Hematopoietic multipotent progenitor cell treated with erythropoietin and hydrocortisone succinate and interleukin-3 and kit ligand, for 17 days (in vitro differentiated cells): ENCODE measurements at places on chromosomes 2 and 18.

- no peak for DNase-seq
Measured at GRCh38 chr2:86466306-86466705, 25.1 kb downstream of the KDM3A start.

GRCh38 chr2:157168501-157168900, 89.0 kb upstream of the GALNT5 start:
- DNase-seq, result no peak

GRCh38 chr2:65240657-65241056, 13.0 kb downstream of the ACTR2 start:
- DNase-seq, result no peak

- DNase-seq, result no peak
Measured at GRCh38 chr2:164694275-164694695, 73.0 kb upstream of the GRB14 start.

- no peak for DNase-seq
Measured at GRCh38 chr2:180524499-180524898, 455.9 kb upstream of the UBE2E3 start.

GRCh38 chr18:79468119-79468789, 72.5 kb downstream of the NFATC1 start:
- no peak for DNase-seq

GRCh38 chr18:9323750-9324445, 10.7 kb upstream of the TWSG1 start:
- DNase-seq, result no peak

GRCh38 chr2:222594679-222595078, 61.2 kb downstream of the FARSB start:
- no peak for DNase-seq

GRCh38 chr2:45647986-45648520, 3.4 kb upstream of the PRKCE start:
- DNase-seq, result no peak

- DNase-seq, result no peak
Measured at GRCh38 chr2:156147594-156148330, 184.8 kb downstream of the NR4A2 start.

DNA sequence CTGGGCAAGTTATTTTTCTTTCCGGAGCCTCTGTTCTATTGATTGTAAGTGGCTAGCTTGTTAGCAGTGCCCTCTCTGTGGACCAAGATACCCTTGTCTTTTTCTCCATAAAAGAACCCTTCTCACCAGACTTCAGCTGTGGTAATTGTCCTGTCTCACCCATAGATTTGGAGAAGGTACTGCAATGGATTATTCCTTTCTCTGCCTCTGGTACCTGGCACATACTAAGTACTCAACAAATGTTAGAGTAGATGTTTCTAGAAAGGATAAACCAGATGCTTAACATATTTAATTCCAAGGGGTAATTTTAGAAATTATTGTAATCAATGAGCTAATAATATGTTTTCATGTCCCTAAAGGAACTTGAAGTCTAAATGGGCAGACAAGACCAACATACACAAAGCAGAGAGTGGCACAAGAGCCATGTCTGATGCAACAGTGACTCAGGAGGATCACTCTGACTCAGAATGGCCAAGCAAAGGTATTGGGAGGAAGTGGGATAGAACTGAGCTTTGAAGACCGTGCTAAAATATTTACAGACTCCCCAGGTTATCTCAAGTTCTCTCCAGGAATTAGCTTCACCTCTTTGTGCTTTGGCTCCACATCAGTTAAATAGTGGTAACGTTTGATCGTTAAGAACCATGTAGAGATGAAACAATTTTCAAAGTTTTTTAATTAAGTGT, 129.7 kb upstream of the OSR1 start:
- DNase-seq, result no peak

DNA sequence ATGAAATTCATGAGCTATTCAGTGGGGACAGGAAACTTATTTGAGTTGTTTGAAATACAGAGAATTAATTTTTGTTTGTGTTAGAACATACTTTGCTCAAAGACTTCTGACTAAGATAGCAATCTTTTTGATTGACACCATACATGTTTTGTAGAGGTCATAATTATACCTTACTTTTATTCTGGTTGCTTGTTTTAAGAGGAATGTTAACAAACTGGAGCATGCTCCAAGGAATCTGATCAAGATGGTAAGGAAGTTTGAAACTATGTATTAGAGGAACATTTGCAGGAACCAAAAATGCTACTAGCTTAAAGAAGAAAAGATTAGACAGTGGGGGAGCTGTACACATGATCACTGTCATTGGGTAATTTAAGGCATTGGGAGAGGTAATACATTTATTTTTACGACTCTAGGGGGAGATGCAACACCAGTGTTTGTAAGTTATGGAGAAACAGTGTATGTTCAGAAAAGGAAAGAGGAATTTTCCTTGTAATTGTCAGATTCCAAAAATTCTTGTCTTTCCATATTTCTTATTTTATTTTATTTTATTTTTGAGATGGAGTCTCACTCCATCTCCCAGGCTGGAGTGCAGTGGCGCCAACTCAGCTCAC, 8.0 kb downstream of the AGFG1 start:
- DNase-seq, result peak; percentile 41

DNA sequence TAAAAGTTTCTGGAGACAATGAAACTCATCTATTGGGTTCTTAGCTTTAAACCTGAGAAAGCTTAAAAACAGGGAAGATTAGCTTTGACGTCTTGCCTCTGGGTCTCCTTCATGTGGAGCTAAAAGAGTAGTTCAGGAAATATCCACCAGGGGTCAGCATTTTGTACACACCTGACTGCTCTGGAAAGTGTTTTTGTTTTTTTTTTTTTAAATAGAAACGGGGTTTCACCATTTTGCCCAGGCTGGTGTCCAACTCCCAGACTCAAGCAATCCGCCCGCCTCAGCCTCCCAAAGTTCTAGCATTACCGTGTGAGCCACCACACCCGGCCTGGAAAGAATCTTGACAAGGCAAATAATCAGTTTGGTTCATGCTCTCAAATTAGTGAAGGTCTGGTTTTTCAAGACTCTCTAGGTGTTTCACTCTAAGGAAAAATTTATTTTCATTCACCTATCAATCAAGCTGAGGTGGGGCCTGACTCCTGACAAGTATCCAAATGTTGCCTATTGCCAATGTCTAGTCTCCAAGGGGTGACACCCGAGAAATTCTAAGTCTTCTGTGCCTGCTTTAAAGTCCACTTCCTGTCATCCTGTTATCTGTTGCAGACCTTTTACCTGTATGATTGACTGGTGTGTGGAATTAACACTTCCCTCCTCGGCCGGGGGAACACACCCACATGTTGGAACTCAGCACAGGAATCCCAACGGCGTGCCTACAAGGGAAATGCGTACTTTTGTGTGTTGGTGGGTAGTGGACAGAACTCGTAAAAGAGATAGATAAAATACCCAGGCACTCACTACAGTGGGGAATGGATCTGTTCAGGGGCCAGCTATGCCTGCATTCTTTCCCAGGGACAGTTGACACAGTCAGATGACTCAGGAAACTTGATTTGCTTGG, 11.3 kb downstream of the IL1RN start:
- DNase-seq, result peak; percentile 85

- no peak for DNase-seq
Measured at GRCh38 chr2:191835539-191836350, 11.1 kb downstream of the CAVIN2 start.

DNA sequence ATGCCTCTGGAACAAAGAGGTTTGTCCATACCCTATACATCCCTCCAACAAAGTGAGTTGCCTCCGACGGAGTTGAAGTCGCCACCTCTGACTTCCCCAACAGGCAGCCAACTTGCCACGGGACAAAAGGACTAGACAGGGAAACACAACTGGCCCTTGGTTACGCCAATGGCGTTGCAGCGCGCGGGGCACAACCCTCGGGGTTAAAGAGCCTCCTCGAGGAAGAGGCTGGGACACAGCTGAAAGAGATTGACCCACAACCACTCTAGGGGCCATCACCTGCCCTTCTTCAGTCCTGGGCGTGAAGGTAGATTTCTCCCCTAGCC, 545 bp downstream of the GTF3C2 start:
- no peak for DNase-seq

DNA sequence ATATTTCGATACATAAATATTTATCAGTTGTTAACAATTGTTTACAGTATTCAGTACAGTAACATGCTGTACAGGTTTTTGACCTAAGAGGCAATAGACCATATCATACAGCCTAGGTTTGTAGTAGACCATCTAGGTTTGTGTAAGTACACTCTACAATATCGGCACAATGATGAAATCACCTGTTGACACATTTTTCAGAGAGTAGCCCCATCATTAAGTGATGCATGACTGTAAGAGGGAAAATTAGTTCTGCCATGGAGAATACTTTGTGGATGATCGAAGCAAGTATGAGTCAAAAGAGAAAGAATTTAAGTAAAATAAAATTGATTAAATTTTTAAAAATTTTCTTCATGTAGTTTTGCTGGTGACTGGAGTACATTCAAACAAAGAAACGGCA, 32.6 kb downstream of the VIT start:
- no peak for DNase-seq

GRCh38 chr2:172106108-172106961, 3.6 kb upstream of the DLX2 start:
- peak; percentile 41 for DNase-seq

DNA sequence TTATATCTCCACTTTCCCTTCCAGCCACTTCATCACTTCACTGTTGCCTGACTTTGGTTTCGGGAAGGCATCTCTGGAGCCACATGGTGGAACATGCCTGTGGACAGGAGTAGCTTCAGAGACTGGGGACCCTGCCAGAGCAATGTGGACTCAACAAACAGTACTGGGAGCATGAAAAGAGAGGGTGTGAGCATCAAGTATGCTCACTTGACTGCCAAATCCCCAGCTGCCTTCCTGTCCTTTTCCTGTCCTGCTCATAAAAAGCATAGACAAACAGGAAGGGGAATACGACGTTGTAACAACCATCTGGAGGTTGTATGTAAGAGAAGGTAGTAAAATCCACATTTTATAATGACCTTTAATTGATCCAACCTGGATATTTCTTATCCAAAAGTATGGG, 61.3 kb upstream of the CSRNP3 start:
- DNase-seq, result no peak

GRCh38 chr2:194214192-194214591, 1442.8 kb upstream of the SLC39A10 start:
- no peak for DNase-seq

GRCh38 chr2:164831887-164832286, 9.7 kb downstream of the COBLL1 start:
- DNase-seq, result no peak

- no peak for DNase-seq
Measured at GRCh38 chr2:109057686-109058085, 68.7 kb upstream of the EDAR start.

GRCh38 chr2:215835231-215835630, 178.1 kb downstream of the MREG start:
- DNase-seq, result no peak

- no peak for DNase-seq
Measured at GRCh38 chr18:30748541-30748940, 294.0 kb downstream of the DSC3 start.

GRCh38 chr2:241184901-241185300, 3.6 kb upstream of the ANO7 start:
- no peak for DNase-seq

DNA sequence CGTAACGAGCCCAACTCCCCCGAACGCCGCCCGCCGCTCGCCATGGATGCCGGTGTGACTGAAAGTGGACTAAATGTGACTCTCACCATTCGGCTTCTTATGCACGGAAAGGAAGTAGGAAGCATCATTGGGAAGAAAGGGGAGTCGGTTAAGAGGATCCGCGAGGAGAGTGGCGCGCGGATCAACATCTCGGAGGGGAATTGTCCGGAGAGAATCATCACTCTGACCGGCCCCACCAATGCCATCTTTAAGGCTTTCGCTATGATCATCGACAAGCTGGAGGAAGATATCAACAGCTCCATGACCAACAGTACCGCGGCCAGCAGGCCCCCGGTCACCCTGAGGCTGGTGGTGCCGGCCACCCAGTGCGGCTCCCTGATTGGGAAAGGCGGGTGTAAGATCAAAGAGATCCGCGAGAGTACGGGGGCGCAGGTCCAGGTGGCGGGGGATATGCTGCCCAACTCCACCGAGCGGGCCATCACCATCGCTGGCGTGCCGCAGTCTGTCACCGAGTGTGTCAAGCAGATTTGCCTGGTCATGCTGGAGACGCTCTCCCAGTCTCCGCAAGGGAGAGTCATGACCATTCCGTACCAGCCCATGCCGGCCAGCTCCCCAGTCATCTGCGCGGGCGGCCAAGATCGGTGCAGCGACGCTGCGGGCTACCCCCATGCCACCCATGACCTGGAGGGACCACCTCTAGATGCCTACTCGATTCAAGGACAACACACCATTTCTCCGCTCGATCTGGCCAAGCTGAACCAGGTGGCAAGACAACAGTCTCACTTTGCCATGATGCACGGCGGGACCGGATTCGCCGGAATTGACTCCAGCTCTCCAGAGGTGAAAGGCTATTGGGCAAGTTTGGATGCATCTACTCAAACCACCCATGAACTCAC, 673 bp downstream of the PCBP1 start:
- peak; percentile 87 for DNase-seq

- no peak for DNase-seq
Measured at GRCh38 chr2:231940795-231941194, 14.6 kb upstream of the NPPC start.

GRCh38 chr2:29260142-29260772, 145.0 kb downstream of the CLIP4 start:
- no peak for DNase-seq

DNA sequence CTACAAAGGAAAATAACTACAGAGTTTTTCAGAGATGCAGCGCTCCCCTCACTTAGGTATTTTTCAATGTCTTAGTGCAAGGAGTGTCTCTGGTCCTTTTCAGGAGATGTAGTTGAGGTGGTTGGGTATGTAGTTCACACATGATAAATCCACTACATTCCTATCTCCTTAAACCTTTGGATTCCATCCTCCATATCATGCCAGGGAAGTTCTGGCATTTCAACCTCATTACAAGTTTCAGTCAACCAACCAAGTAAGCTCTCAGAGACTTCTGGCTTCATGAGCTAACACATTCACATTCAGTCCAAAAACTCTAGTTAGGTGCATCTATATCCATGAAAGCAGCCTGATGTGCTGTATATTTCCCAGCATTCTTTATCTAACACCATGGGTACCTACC, 47.3 kb downstream of the MAP3K20 start:
- DNase-seq, result no peak

DNA sequence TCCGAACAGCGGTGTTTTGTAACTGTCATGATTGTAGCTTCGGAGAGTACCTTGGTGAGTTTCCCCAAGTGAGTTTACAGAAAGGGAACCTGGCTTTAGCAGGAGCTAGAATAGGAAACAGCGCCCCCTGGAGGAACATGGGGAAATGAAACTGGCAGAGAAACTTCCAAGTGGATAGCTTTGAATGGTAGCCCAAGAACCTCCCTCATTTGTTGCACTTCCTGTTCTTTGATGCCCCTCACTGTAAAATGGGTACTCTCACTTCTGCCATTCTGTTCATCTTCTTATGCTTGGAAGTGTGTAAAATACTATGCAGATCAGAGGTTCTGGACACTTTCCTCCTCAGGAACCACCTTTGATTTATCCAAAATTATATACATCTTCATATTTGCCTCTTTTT, 36.2 kb downstream of the CHST10 start:
- DNase-seq, result peak; percentile 86

DNA sequence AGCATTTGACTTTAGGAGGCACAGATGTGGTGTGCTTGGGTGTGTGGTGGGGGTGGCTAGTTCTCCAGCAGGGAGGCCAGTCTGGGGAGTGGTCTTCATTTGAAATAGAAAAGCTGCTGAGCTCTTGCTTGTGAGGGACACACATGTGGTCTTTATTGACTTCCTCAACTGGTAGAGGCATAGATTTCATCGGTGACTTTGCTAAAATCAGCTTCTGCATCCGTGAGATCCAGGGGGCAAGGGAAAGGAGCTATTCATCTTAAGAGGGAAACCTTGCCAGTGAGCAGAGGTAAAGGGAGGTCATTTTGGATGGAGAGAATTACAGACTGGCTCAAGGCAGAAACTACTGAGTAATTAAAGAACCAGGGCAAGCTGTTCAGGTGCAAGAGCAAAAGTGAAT, 4.7 kb downstream of the MAPRE3 start:
- no peak for DNase-seq
